ENCODE measurements at places on chromosomes 13 and 19.

GRCh38 chr19:56942756-56943155, 102.2 kb upstream of the PEG3 start:
- DNase-seq = no peak

- DNase-seq = no peak
Measured at GRCh38 chr19:50875795-50876422, 2.7 kb downstream of the KLK2 start.

DNA sequence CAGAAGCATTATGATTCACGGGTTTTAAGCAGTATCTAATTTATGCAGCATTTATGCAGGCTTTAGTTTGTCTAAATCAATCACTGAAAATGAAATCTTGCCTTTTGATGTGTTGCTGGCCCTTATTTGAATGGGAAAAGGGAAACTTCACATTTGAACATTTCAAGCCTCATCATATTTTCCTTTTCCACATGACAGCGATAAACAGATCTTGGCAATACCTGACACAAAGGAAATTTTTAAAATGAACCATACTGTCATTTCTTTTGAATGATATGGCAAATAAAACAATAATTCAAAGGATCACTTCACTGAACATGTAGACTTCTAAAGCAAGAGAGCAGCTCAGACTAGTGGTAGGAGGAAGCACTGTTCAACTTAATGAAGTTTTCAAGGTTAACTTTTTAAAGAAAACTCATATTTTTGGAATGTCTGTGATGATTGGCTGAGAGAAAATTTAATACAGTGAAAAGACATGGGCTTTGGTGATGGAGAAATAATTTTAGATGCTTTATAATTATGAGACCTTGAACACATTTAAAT, 198.1 kb downstream of the OXGR1 start:
- no peak for DNase-seq

DNA sequence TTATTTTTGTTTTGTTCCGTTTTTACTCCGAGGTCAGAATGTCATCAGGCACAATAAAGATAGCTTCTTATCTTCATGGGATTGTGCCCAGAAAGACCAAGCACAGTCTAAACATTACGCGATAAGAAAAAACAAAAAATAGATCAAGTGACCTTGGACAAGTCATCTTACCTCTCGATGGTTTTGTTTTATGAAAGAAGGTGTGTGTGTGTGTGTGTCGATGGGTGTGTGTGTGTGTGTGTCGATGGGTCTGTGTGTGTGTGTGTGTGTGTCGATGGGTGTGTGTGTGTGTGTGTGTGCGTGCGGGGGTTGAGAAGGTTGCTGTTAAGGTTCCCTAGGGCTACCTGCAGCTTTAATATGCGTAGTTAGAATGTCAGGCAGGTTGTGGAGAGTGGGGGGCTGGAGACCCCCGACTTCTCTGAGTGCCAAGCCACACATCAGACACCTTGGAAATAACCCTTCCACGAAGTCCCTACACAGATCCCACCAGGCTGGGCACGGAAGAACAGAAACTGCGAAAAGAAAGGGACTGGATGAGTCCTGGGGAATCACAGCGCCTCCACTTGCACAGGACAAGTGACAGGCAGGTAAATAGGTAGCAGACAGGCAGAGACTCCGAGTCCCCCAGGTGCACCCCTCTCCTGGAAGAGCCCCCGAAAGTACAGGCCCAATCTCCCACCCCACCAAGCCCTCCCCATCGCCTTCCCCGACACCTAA, 458 bp upstream of the ATP8A2 start:
- DNase-seq = no peak

DNA sequence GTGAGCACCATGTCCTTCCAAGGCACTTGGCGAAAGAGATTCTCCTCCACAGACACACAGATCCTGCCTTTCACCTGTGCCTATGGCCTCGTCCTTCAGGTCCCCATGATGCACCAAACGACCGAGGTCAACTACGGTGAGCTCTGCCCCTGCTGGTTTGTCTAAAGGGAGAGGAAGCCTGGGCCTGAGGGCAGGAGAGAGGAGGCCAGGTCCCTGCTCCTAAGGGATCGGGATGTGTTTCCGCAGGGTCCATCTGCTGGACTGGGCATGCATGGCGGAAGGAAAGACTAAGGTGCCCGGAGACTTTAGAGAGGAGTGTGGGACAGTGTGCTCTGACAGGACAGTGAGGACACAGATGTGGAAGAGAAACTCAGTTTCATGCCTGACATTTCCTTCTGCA, 7.6 kb downstream of the SERPINE3 start:
- DNase-seq = no peak

DNA sequence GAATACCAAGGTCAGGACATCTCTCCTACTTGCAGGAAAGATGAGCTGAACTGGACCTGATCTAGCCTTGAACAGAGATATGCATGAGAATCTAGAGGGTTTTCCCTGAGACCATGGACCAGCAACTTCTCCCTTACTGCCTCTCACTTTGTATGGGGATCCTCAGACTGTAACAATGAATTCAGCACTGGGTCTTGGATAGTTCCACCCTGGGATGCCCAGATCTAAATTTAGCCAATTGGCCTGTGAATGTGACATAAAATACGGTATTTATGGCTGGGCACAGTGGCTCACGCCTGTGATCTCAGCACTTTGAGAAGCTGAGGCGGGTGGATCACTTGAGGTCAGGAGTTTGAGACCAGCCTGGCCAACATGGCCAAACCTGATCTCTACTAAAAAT, 15.3 kb upstream of the LILRA2 start:
- no peak for DNase-seq
